ENCODE measurements at places on chromosomes 5 and 9.

DNA sequence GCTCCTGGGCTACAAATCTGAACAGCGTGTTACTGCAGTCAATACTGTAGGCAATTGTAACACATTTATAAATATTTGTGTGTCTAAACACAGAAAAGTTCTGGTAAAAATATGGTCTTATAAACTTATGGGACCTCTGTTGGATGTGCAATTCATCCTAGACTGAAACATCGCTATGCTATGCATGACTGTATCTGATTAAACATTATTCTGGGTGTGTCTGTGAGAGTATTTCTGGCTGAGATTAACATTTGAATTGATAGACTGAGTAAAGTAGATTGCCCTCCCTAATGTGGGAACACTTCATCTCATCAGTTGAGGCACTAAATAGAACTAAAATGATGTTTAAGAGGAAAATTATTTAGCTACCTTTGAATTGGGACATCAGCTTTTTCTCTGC, 24.3 kb upstream of the PRDM9 start:
- DNase-seq = no peak

DNA sequence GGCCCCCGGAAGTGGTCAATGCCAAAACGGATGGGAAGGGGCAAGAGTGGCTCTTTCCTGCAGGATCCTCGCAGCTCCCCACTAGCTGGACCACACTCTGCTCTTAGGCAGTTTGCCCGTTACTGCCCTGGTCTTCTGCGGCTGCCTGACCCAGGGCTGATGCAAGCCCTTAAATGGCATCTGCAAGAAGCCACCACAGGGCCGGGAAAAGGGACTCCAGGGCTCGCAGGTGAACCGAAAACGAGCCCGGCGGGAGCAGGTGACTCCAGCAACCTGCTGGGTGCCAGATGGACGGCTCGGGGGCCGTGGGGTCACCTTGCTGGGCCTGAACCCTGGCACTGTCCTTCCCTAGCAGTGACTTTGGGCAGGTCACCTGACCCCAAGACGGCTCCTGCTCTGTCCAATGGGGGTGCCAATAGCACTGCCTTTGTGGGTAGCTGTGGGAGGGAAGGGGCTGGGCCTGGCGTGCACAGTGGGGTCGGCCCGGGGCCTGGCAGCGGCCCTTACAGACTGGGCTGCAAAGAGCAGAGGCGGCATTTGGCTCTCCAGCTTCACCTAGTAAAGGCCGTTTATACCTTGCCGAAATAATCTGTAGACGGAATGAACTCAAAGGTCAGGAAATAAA, 1.3 kb downstream of the TMEM250 start:
- no peak for DNase-seq

DNA sequence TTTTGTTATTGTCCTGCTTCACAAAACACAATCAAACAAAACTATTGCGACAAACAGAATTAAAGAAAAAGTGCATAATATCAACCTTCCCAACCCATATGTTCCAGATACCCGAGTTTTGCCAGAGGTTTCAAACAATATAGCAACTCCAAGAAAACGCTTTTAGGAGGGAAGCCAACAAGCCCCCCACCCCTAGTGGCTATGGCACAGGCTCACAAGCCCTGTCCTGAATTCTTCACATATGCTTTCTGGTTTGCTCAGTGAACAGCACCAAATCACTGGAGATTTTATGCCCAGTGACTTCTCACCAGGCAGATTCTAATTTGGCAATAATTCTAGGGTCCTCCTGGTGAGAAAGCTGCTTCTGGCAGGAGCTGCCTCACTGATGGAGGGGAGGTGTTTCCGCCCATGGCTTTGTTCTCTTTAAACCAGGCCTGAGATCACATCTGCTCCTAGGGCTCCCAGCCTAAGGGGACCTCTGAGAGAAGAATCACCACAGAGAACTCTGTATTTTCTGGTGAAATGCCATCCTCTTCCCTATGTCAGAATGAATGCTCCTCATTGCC, 1982.4 kb downstream of the EFNA5 start:
- no peak for DNase-seq

DNA sequence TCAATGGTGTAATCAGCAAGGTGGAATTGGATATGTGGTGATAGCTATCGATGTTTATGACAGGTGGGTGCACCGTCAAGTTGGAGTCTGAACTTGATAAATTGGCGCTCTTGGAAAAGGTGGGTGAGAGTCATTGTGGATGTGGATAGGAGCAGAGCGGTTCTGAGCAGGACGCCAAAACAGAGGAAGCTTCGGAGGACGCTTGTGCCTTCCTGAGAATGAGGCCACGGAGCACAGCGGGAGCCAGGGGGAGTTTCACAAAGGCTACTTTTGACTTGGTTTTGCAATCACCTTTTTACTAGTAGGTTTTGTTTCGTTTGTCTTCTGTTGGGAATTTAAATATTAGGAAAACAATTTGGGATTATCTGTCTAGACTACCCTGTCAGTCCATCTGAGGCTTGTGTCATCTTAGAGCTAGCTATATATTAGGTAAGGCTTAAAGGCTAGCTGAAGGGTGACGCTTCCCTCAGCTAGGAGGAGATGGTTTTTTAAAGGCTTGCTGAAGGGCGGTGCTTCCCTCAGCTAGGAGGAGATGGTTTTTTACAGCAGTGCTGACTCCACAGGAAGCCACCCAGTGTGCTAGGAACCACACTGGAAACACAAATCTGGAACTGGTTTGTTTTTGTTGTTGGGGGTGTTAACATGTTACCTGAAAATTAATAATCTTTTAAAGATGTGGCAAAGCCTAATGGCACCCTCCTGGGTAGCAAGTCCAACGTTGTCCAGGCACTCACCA, 142.4 kb upstream of the IRX4 start:
- no peak for DNase-seq

DNA sequence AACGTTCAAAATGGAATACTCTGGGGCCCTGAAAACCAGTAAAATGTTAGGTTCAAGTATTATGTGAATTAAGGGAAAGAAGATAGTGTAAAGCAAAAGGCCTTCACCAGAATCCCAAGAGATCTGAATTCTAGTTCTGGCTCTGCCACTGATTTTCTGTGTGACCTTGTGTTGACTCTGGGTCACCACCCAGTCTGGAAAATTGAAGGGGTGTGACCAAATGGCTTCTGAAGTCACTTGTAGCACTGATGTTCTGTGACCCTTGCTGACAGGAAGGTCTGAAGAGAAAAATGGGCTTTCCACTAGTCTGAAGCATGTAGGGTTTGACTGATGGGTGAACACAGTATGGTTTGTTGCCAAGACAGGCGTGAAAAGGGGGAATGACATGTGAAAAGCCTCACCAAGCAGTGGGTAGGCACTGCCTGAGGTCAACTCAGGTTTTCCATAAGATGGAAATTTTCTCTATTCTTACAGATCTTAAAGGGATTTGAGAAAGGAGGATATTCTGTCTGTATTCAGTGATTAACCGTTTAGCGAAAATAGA, 33.1 kb downstream of the ANP32B start:
- DNase-seq = no peak

- DNase-seq = no peak
These were observed 17.0 kb downstream of the TTLL11 start for GRCh38 chr9:122076117-122076516.

DNA sequence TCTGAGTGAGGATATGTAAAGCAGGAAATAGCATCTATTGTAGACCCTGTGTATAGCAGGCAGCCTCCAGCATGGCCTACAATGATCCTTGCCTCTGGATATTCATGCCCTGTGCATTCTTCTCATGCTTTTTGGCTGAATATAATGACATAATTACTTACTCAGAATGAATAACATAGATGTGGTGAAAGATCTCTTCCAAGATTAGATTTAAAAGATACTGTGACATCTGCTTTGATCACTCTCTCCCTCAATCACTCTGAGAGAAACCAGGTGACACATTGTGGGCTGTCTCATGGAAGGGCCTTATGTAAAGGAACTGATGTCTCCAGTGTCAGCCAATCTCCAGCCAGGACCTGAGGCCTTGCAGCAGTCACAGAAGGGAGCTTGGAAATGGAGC, 376.7 kb downstream of the DNAH5 start:
- peak; percentile 20 for DNase-seq

DNA sequence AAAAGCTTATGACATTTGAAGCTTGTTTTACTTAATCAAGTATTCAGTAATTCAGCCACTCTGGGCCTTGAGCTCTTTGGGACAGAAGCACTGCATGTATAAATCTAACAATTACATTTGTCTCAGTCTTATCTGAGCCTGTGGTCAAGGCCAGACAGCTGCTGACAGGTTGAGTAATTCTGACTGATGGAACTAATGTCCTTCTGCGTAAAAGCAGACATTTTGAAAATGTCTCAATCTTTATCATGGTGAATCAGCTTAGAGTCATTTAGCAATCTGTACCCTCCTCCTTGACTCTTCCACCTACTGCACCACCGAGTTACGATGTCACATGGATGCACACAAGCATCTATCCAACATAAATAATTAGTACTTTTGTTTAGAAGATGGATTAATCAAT, 400.0 kb downstream of the ARRDC3 start:
- peak; percentile 26 for DNase-seq

DNA sequence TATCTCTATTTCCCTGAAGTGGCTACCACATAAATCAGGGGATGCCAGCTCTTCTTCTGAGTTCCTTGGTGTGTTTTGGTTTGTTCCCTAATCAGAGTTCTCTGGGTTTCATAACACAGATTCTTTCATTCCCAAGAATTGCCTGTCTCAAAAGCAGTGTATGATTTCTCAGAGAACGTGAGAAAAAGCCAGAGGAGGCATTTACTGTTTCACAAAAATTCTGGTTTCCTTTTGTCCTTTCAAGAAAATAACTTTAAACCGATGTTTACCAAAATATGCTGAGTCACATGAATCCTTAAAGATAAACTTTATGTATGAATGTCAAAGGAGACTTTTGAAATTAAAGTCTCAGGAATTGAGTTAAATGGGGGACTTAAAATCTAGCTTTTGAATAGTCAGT, 314.3 kb downstream of the EBF1 start:
- DNase-seq = no peak
